NCI-H526 (cell line): ENCODE measurements at places on chromosomes 13 and 19.
A peak's percentile ranks its signal among the peaks of the same experiment; 100 is the strongest.

GRCh38 chr19:42032431-42032830 lies 37.6 kb downstream of the GRIK5 start:
- DNase-seq, result peak; percentile 99

DNA sequence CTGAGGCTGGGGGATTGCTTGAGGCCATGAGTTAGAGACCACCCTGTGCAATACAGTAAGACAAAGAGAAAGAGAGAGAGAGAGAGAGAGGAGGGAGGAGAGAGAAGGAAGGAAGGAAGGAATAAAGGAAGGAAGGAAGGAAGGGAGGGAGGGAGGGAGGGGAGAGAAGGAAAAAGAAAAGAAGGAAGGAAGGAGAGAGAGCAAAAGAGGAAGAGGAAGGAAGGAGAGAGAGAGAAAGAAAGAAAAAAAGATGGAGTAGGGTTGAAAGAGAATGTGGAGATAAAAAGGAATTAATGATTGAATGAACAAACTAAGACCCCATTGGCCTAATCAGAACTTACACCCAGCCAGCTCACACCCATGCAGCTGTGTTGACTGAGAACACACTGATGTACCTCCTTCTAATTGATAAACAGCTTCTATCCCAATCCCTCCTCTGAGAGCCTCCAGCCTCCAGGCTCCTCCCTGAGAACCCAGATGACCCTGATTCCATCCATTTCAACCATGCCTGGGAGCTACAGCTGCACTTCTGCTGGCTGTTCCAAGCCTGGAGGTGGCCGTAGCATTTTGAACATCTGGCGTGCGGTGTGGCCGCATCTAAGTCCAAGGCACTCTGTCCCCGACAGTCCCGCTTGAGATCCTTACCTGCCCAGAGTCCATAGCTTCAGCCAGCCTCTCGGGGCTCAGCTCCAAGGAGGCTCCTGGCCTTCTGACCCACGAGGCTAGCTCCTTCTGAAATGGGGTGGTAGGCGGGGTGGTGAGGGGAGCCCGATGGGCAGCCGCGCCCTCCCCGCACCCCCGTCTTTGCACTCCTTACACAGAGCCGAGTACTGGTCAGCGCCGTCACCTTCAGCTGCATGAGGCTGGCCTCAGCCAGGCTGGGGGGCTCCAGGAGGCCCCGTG lies 1.1 kb downstream of the PRODH2 start:
- DNase-seq, result no peak

DNA sequence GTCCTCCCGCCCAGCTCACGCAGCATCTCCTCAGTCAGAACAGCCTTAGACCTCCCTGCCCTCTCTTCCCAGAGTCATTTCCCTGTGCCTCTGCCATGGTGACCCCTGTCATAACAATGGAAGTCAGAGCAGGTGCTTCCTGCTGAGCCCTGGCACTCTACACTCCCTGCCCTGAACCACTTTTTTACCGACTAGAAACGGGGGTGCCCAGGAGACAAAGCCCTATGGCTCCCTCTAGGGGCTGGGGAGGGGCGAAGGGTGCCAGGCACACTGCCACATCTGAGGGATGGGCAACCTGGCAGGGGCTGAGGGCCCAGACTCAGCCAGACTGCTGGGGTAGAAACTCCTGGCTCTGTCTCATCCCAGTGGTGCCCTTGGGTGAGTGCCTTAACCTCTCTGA lies 16.4 kb downstream of the ZNF574 start:
- DNase-seq, result peak; percentile 26

DNA sequence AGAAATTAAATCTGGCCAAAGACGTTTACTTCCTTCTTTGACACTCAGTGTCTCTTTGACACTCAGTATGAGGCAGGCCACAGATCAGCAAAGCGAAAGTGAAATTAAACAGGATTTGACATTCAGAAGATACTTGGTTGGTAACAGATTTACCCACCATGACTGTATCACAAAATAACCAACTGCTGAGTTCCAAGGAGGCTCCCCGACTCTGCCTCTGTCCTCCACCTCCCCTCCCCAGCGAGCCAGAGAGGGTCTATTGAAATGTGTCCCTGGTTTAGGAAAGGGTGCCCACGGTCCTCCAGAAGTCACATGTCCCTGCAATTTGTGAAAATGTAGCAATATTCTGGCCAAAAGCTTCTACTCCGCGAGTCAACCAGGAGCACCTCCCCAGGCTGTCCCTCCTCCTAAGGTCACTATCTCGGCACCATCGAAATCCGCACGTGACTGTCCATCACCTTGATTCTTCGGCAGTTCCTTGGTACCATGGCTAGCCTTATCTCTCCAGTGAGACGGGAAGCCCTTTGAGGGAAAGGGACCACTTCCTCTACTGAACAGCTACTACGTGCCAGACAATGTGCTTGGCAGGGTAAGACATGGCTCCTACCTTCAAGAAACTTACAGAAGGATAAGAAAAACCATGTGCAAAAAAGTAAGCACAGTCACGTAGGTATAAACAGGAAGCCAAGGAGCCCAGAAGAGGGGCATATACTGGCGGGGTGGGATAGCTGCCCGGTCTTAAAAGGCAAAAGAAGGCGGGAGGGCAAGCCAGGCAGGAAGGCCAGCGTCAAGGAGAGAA lies 1.5 kb downstream of the N4BP2L1 start:
- DNase-seq, result no peak

DNA sequence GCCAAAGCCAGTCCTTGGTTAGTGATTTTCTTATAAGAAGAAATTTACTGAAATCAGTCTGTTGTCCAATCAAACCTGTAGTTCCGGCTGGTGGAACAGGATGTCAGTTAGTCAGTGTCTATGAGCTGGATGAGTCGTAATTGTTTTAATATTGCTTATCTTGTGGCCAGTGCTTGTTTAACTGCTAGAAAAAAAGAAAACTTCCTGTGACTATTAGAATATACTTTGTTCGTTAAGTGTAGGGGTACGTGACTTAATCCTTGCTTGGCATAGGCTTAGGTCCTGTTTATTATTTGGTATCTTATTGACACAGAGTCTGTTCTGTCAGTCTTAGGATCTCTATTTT lies 1484.8 kb upstream of the MIR17HG start:
- DNase-seq, result no peak

GRCh38 chr19:19051478-19052213 lies 12.1 kb upstream of the SLC25A42 start:
- no peak for DNase-seq

GRCh38 chr19:48443731-48444128 lies 2.1 kb upstream of the GRWD1 start:
- DNase-seq, result no peak

GRCh38 chr19:30093966-30094755 lies 152.1 kb downstream of the URI1 start:
- DNase-seq, result no peak

DNA sequence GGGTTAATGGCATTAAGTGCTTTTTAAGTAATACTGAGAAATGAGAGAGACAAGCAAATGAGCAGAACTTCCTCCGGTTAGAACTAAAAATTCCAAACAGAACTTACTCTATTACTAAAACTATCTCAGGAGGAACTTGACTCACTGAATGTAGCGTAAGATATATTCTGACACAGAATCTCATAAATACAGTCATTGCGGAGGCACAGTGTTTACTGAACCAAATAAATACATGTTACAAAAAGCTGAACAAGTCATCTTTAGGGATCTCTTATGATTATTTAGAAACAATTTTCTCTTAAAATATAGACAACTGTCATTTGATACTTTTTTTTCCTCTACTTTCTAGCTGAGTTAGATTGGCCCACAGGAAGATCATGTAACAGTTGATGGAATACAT lies 283.1 kb downstream of the KLF12 start:
- no peak for DNase-seq

- DNase-seq, result peak; percentile 70
Observed at GRCh38 chr19:3304871-3305423, 61.4 kb upstream of the NFIC start.
